ENCODE measurements at places on chromosomes 7 and 10.
A peak's percentile ranks its signal among the peaks of the same experiment; 100 is the strongest.

DNA sequence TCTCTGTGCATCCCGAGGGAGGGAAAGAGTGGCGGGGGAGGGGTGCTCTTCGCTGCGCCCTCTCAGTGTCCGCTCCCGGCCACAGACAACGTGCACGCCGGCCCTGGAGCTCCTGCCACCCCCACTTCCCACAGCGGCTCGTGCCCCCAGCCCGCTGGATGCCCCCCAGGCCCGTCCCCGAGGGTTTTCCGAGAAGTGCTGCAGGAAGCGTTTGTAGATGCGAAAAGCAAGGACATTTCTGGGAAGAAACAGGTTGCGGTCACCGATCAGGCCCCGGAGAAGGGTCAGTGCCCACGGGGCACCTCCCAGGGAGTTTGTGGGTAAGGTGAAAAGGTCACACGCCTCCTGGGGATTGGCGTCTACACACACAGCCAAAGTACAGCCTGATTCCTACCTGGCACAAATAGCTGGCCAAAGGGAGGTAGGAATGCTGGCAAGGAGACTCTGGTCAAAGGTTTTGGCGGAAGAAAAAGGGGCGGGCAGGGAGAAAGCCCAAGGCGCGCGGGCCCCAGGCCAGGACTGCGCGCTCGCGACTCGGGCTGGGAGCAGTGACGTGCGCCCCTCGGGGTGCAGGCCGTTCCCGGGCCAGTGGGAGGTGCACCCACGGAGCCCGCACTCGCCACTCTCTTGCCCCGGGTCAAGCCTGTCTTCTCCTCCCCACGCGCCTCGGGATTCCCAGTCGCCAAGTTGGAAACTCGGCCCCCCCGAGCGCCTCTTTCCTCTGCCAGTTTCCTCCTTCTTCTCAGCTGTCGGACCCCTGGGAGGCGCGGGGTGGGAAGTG lies 1.5 kb upstream of the NRP1 start:
- DNase-seq = peak; percentile 36

DNA sequence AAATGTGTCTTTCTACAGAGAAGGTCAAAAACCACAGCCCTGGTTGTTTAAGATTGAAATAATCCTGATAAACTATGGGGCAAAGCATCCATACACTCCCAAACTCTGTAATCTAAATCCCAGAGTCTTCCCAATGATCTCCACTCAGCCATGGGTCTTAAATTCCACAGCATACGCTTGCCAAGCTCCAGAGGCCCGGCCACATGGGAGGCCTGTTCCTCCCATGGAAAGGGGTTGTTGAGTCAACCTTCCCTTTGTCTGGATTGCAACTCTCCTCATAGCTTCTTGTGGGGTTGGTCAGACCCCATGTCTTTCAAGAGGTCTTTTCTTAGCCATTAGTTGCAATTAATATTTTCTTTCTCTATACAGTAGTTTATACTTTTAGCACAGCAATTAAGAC lies 718 bp upstream of the STEAP4 start:
- no peak for DNase-seq

DNA sequence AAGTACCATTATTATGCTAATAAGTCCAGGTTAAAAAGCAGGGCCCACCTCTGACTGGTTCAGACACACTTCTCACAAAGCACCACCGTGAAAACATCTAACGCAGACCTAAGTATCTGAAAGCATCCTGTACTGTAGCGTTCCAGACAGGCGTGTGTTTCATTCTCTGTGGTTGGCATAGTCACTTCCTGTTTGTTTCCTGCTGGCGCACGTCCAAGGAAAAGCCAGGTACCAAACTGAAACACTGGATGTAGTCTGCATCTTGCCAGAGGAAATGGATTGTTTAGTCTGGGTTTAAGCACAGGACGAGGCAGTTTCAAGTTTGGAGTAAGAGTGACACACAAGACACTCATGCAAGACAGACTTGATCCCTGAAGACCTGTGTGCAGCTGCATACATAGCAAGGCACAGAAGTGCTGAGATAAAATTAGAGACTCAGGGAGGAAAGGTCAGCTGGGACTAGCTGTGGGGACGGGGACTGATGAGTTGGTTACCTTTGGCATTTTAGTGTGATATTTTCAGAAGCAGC lies 23.3 kb downstream of the BPGM start:
- no peak for DNase-seq

DNA sequence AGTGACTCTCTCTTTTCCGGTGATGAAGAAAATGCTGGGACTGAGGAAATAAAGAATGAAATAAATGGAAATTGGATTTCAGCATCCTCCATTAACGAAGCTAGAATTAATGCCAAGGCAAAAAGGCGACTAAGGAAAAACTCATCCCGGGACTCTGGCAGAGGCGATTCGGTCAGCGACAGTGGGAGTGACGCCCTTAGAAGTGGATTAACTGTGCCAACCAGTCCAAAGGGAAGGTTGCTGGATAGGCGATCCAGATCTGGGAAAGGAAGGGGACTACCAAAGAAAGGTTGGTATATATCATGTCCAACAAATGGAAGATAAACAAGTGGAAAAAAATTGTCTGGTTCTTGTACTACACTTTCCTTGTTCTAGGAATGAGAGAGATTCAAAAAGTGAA lies 9.5 kb downstream of the PDCD4 start:
- no peak for DNase-seq

- no peak for DNase-seq
Measured at GRCh38 chr10:77253556-77254064, 384.0 kb downstream of the KCNMA1 start.

DNA sequence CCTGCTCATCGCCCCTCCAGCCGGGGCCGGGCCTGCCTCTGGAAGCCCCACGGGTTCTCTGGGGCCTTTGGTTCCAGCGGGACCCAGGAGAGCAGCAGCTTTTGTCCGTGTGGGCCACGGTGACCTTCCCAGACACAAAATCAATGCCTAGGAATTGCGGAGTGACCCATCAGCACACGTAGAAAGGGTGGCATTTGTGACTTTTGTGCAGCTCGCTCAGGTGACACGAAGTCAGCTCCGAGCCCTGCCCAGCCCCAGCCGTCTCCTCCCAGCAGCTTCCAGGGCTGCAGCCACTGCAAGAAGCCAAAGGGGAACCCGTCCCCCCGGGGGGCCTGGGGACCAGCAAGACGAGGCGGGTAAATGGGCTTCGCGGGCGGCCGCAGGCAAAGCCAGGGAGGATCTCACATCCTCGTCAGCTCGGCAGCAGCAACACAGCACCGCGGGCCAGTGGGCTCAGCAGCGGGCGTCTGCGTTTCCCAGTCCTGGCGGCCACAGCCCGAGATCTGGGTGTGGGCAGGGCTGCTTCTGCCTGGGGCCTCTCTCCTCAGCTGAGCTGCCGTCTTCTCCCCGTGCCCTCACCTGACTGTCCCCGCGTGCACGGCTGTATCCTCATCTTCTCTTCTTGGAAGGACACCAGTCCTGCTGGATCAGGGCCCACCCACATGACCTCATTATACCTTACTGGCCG lies 88.5 kb downstream of the PAXIP1 start:
- peak; percentile 16 for DNase-seq

- no peak for DNase-seq
Measured at GRCh38 chr10:5107860-5108526, 13.8 kb downstream of the AKR1C3 start.
